ENCODE measurements at places on chromosomes 13 and 19.

- DNase-seq, result peak; percentile 13
Measured at GRCh38 chr19:35144600-35145436, 1.8 kb downstream of the FXYD7 start.

DNA sequence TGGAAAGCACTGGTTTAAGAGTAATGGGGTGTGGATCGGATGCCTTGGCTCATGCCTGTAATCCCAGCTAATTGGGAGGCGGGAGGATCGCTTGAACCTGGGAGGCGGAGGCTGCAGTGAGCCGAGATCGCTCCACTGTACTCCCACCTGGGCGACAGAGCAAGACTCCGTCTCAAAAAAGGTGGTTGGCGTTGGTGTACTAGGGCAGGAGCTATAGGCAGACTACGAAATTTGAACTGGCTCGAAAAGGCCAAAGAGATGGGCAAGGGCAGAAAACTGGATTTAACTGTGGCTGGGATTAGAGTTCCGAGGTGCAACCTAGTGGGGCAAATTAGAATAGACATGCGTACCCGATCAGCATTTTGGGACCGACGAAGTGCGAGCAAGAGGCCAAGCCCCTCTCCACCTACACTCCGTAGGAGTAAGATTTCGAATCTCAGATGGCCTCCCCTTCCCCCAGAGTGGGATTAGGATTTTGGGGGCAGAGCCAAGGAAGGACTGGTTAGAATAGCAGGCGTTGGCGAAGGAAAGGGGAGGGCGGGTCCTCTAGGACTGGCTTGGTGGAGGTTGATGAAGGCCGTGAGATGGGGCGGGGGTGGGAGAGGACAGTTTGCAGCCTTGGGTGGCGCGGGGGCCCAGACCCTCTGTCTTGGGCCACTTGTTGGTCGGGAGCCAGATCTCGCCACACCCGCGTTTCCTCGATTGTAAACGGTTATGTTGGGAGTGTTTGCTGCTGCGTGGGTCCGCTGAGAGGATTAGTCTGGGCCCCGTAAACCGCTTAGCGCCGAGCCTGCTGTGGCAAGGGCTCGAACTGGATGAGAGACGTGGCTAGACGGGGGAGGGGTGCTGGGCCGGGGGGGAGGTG, 2.0 kb upstream of the INAFM1 start:
- no peak for DNase-seq

DNA sequence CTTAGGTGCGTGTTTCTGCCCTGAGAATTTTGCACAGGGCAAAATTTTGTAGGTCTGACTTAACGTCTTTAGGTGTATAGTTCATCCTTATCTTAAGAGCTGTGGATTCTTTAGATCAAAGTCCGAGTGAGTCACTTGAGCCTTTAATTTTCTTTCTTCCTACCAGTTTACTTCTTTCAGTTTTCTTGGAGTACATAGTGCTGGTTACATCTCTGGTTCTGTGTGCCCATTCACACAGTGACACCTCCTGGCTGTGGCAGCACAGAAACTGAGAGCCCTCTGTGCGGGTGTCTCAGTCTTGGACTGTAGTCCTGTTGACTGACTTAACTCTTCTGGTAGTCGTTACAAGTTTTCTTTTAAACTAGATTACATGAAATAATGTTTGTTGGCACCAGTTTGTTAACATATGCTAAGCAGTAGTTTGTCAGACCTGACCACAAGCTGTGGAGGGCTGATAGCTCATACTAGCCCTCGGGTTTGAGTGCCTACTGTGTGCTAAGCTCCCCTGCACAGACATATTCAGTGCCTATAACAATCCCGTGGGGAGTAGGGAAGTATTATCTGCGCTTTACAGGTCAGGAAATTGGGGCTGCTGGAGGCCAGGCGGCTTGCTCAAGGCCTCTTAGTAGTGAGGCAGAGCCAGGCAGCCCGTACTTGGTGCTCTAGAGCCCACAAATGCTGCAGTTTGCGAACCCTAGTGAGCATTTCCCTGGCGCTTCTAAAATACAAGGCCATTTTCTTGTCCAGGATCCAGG, 1.6 kb downstream of the GATAD2A start:
- DNase-seq, result no peak

DNA sequence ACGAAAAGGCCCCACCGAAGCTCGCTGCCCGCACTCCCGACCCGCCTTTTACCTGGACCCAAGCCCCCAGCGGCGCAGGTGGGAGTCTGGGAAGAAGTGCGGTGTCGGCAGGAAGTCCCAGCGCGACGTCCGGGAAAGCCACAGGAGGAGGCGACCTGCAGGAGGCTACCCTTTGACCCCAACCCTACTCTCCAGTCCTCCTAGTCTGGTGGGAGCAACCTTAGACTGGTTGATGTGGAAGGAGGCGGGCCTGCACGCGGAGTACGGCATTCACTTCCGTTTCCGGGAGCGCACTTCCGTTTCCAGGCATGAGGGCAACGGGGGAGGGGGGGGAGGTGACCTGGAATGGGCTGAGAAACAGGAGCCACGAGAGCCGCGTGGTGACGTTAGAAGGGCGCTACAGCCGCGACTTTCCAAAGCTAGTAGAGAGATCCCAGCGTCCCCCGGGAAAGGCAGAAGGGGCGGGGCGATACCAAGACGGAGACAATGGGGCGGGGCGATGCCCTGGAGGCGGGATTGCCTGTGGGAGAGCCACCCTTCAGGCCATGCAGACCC, 28.5 kb downstream of the ZNF266 start:
- peak; percentile 49 for DNase-seq

- no peak for DNase-seq
Measured at GRCh38 chr19:32232449-32232848, 113.0 kb upstream of the ZNF507 start.

DNA sequence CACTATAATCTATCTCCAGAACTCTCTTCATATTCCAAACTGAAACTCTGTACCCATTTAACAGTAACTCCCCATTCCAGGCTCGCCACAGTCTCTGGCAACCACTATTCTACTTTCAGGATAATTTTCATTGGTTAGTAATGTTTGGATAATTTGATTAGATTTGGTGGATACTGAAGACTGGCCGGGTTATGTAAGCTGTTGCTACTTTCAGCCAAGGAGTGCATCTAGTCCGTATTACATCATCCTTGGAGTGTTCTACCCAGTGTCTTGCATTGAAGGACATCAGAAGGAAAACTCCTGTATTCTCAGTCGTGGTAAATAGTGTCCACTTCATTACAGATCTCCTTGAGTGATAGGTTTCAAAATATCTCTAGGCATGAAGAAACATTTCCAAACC, 60.5 kb downstream of the PCCA start:
- DNase-seq, result no peak

DNA sequence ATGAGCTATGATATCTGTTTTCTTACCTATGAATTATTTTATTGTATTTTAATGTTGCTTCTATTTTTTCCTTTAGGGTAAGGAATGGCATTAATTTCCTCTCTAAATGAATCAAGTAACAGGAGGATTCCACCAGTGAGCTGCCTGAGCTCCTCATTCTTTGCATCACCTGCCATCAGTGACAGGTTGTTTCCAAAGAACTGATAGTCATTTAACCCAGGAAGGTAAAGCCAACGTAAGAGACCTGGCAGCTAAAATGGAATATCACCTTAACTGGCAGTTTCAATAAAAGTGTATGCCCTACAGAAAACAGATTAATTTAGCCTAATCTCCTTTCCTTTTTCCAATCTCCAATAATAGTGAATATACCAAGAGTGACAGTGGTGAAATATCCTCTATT, 812.0 kb downstream of the SLITRK5 start:
- DNase-seq, result no peak

GRCh38 chr13:44231786-44232516, 141.7 kb upstream of the SERP2 start:
- DNase-seq, result no peak

- DNase-seq, result no peak
Measured at GRCh38 chr13:48410199-48410598, 2.7 kb downstream of the LPAR6 start.

GRCh38 chr19:16886305-16886880, 2.4 kb upstream of the F2RL3 start:
- DNase-seq, result no peak

DNA sequence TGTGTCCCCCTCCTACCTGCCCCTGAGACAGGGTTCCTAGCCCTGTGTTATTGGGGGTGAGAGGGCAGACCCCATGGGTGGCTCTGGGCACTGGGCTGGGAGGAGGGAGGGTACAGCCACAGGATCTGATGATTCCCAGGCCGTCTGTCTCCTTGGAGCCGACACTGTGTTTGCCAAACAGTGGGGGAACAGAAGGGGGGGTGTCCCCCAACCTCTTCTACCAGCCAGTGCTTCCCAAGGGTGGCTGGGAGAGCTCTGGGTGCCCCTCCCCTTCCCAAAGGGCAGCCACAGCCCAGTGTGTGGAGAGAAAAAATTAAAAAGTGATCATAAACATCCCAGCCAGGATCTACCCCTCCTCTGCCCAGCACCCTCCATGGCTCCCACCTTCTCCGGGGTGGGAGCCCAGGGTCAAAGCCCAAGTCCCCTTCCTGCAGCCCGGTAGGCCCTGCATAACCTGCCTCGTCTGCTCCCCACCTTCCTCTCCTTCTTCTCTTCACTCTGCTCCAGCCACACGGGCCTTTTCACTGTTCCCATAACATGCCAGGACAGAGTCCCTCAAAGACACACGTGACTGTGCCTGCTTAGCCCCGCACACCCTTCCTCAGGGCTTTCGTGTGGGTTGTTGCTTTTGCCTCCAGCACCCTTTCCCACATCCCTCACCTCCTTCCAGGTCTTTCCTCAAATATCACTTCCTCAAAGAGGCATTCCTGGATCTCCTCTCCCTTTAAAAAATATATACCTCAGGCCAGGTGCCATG, 1.4 kb upstream of the PLIN4 start:
- no peak for DNase-seq

GRCh38 chr13:112053744-112054615, 13.0 kb upstream of the SOX1 start:
- DNase-seq, result no peak

- DNase-seq, result no peak
Measured at GRCh38 chr13:114146173-114146572, 13.8 kb upstream of the RASA3 start.

- DNase-seq, result no peak
Measured at GRCh38 chr13:33083054-33083453, 66.8 kb downstream of the KL start.

GRCh38 chr19:15775249-15775648, 12.2 kb upstream of the OR10H5 start:
- DNase-seq, result no peak

GRCh38 chr13:46057256-46058015, 4.9 kb upstream of the ZC3H13 start:
- no peak for DNase-seq

- no peak for DNase-seq
Measured at GRCh38 chr19:57566396-57567265, 7.0 kb upstream of the ZNF550 start.

- DNase-seq, result no peak
Measured at GRCh38 chr13:30720172-30720869, 15.0 kb upstream of the ALOX5AP start.

DNA sequence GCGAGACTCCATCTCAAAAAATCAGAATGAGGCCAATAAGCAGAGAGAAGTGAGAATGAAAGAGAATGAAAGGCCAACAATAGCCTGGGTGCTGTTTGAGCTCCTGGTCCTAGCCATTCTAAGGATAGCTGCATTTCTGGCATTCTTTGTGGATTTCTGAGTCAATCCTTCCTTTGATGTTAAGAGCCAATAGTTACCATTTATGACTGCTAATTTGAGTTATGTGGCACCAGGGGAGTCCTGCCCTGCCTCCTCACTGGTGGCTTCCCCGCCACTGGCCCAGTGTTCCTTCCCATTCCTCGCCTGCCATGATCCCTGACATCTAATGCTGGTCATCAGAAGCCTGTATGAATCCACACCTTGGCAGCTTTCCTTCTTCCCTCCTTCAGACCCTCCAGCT, 991.2 kb downstream of the UQCRFS1 start:
- DNase-seq, result no peak

GRCh38 chr19:46134527-46134926, 10.0 kb upstream of the IGFL3 start:
- DNase-seq, result no peak

GRCh38 chr19:459724-460511, 915 bp downstream of the SHC2 start:
- DNase-seq, result no peak

- DNase-seq, result no peak
Measured at GRCh38 chr13:114015969-114016295, 42.1 kb upstream of the C13orf46 start.

- DNase-seq, result no peak
Measured at GRCh38 chr13:22855926-22856325, 324.9 kb upstream of the SGCG start.

DNA sequence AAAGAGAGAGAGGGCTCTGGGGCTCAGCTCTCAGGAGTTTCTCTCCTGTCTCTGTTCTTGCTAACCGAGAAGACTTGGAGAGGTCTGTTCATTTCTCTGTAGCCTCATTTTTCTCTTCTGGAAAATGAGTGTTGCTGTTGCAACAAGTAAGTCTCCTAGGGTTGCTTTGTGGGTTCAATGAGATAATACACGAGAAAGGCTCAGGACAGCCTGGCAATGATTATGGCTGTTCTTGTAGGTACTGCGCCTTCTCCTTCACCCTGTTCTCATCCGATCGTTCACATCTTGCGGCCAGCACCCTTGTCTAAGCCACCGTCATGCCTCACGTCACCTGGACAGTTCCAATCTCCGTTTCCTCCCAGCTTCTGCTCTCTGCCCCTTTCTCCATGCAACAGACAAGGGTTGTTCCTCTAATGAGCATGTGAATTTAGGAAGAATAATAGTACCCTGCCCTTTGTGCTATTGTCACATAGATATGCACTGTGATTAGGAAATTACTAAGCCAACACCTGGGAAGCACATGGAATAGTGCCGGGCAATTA, 4.2 kb downstream of the C5AR1 start:
- no peak for DNase-seq

DNA sequence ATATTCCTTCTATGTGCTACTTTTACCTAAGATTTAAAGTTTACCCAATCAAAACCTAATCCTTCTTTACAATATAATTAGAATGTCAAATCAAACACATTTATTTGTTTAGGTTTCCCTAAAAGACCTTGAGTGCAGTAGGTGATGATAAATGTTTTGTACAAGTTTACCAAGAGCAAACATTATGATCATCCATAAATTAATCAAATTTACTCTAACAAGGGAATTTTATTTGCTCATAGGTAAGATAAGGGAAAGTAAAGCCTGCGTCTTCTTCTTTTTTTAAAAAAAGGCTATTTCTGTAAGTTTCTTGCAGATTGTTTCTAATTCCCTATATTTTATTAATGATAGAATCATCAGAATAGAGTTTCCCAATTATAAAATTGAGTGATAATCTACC, 48.0 kb upstream of the PCDH17 start:
- DNase-seq, result no peak

DNA sequence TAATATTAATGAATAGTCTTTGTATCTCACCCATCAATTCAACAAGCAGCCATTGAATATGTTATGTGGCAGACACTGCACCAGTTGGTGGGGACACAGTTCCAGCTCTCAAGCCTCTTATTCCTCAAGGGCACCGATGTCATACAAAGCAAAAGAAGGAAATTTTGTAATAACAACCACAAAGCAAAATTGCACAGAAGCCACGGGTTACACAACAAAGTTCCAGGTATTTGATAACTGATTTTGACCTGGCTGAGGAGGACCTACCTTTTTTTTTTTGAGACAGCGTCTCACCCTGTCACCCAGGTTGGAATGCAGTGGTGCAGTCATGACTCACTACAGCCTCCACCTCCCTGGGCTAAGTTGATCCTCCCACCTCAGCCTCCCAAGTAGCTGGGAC, 266.7 kb downstream of the FOXO1 start:
- DNase-seq, result no peak

GRCh38 chr19:38455031-38455430, 21.5 kb downstream of the RYR1 start:
- DNase-seq, result no peak
